ENCODE measurements at places on chromosomes 6 and 20. TPM values are rescaled to one million over a fixed set of nuclear protein-coding genes. Genes with fewer than 3 reads are reported as not detected.

The TFAP2D gene
- not detected for total RNA-seq

The FAM209B gene
- 0.44 TPM for total RNA-seq

The C20orf204 gene
- total RNA-seq, result 49.1 TPM

The TGM2 gene
- 1.2 TPM for total RNA-seq

The GRM4 gene
- 0.16 TPM for total RNA-seq

DNA sequence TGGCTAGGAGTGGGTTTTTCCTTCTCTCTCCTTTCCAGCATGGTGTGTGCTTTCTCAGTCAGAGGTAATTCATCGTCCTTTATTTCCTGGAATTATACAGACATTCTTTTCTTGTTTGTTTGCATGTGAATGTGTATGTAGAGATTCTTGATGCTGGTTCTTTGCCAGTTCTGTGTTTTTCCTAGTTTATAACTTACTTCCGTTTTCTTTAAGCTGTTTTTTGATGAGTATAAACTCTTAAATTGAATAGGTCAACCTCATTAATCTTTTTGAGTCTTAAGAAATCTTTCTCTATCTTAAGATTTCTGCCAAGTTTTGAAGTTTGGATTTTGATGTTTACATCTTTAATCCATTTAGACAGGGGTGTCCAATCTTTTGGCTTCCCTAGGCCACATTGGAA, 38.7 kb downstream of the IGF2R start:
- H3K4me1 ChIP-seq, result no peaks in the 10 kb centered on the region
- H3K36me3 ChIP-seq, result peaks cover 7% of the 10 kb centered on the region
- H3K27me3 ChIP-seq, result no peaks in the 10 kb centered on the region
- no peak for DNase-seq
- no peak overlapping the region for H3K27ac ChIP-seq

DNA sequence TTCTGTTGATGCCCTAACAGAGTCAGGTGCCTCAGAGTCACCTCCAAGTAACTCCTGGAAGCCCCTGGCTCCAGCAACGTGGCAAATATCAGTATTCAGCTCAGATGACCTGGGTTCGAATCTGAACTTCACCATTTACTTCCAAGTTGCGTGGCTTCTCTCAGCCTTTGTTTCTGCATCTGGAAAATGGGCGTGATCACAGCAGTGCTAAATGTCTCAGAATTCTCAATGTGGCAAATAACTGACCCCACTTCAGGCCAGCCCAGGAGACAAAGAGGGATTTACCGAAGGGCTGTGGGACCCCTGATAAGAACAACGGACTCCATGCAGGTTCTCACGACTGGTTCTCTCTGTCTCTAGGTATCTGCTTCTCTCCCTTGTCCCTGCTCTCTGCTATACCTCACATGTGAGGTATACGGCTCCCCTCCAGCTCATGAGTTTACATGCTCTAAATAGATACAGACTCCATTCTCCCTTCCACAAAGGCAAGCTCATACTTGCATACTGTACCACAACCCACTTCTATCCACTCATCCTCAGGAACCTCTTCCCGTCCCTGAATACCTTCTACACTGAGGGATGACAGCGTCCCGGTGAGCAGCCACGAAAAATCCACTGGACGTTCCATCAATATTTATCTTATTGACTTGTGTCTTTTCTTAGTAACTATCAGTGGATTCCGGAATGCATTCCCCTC, 84.1 kb downstream of the SNX5 start:
- no peaks in the 10 kb centered on the region for H3K27me3 ChIP-seq
- DNase-seq, result no peak
- no peak overlapping the region for H3K4me3 ChIP-seq
- no peaks in the 10 kb centered on the region for H3K36me3 ChIP-seq
- H3K27ac ChIP-seq, result no peak overlapping the region
- H3K4me1 ChIP-seq, result peaks cover 4% of the 10 kb centered on the region

- DNase-seq, result no peak
- H3K27ac ChIP-seq, result no peak overlapping the region
- H3K4me1 ChIP-seq, result 0 out of 2 replicates have a peak, but pooled peaks cover 4% of the 10 kb centered on the region
- H3K36me3 ChIP-seq, result peaks cover 6% of the 10 kb centered on the region
Observed at GRCh38 chr20:24984961-24985640, 7.5 kb downstream of the APMAP start.

DNA sequence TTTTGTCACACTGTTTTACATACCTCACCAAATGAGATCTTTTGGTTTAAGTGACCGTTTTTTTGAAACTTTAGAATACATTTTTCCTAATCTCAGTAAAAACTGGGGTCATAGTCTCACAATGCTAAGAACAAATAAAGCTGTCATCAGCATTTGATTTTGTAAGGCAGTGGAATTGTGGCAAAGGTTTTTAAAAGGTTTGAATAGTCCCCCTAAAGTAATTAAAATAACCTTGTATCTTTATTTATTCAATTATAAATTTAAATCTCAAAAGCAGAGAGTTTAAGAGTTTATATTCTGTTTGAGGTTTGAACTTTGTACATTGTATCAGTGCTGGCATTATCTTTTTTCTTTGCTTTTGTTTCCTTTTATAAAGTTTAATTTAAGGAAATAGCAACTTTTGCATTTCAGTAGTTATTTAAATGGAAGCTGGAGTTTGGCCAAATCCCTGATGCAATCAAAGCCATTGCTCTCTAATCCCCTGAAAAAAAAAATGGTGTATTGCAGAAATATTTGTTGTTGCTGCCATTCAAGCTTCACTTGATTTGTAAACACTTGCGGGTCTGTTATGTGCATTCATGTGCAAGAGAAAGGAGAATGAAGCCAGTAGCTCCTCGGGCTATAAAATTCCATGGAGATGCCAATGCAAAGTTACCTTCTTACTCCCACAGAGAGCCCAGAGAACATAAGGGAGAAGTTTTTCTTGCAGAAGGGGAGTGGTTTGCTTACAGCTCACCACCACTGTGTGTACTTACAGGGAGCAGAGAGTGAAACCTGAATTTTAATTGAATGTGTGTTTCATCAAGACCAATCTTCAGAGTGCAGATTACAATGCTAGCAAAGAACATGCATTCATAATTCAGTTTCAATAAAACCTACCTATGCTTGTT, 391.8 kb downstream of the ARHGAP18 start:
- no peaks in the 10 kb centered on the region for H3K4me1 ChIP-seq
- H3K4me3 ChIP-seq, result no peak overlapping the region
- H3K27ac ChIP-seq, result no peak overlapping the region
- no peak for DNase-seq

DNA sequence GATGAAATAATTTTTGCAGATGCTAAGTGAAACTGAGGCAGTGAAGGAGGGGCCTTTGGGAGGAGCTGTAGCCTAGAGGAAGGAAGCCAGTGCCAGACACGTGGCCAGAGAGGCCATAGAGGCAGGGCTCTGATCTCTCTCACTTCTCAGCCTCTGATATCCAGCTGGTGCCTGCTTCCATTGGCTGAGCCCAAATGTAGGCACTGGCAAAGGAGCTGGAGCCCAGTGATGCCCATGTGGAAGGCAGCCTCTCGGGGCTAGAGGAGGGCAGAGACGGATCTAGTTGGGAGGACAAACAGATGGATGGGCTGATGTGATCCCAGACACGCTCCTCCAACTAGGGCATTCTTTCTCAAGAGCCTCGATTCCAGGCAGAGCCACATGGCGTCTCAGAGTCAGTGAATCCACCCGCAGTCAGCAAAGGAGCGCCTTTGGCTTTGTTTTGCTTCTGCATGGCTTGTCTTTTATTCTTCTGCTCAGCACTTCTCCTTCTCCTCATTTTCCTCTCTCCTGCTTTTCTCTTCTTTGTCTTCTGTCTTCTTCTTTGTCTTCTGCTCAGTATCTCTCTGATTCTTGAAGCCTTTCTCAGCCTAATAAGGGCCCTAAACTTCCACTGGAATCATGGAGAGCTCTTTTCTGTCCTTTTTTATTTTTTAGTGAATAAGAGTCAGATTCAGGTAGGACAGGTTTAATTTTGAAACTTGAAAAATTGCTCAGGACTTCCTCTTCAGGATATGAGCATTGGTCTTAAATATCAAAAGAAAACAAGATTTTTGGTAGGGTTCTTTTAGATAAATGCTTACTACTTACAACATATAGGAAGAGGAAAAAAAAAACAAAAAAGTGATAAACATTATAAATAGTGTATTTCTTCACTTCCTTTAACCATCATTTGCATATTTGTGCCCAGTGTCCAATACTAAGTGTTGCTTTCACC, 41.8 kb downstream of the CYP24A1 start:
- no peaks in the 10 kb centered on the region for H3K27me3 ChIP-seq
- H3K36me3 ChIP-seq, result no peaks in the 10 kb centered on the region
- no peaks in the 10 kb centered on the region for H3K4me1 ChIP-seq
- no peak overlapping the region for H3K4me3 ChIP-seq

GRCh38 chr20:22818636-22819035, 216.5 kb upstream of the SSTR4 start:
- no peak overlapping the region for H3K27ac ChIP-seq
- no peak for DNase-seq
- H3K36me3 ChIP-seq, result no peaks in the 10 kb centered on the region
- H3K27me3 ChIP-seq, result no peaks in the 10 kb centered on the region
- no peak overlapping the region for H3K4me3 ChIP-seq

DNA sequence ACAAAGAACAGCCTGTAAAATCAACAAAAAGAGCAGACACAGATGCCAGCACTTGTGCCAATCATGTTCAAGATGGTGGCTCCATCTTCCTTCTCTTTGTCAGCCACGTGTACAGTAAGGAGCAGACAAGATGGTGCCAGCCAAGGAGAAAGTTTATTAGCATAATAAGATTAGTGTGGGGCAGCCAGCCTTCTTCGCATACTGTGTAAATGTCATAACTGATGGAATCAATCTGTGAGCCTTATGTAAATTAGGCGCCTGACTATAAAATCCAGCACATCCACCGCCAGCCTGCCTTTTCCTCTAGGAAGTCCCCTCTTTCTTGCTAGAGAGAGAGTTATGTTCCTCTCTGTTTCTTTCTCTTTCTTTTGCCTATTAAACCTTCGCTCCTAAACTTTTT, 99.7 kb upstream of the RALGAPA2 start:
- no peak for DNase-seq
- no peak overlapping the region for H3K27ac ChIP-seq
- H3K4me1 ChIP-seq, result no peaks in the 10 kb centered on the region
- no peak overlapping the region for H3K4me3 ChIP-seq
- no peaks in the 10 kb centered on the region for H3K27me3 ChIP-seq

All from GM12878 (cell line).